Activated CD4-positive, alpha-beta memory T cell treated with anti-CD3 and anti-CD28 coated beads, Interleukin-2, amount 10 ng/mL, durations not matched to agents 7 days and 5 days (primary cell): ENCODE measurements at places on chromosomes 5 and 9. TPM values are rescaled to one million over a fixed set of nuclear protein-coding genes. Genes with fewer than 3 reads are reported as not detected.

SOHLH1 gene
- total RNA-seq = not detected

RPL35 gene
- total RNA-seq = 1,317 TPM

TICAM2 gene
- 1.8 TPM for total RNA-seq

PCSK5 gene
- total RNA-seq = 1.7 TPM

BTNL8 gene
- total RNA-seq = not detected

DMRT3 gene
- not detected for total RNA-seq

PRR16 gene
- not detected for total RNA-seq

RLN1 gene
- total RNA-seq = 2.2 TPM

NTRK2 gene
- total RNA-seq = 2.3 TPM

ARHGEF39 gene
- 19.1 TPM for total RNA-seq

DNA sequence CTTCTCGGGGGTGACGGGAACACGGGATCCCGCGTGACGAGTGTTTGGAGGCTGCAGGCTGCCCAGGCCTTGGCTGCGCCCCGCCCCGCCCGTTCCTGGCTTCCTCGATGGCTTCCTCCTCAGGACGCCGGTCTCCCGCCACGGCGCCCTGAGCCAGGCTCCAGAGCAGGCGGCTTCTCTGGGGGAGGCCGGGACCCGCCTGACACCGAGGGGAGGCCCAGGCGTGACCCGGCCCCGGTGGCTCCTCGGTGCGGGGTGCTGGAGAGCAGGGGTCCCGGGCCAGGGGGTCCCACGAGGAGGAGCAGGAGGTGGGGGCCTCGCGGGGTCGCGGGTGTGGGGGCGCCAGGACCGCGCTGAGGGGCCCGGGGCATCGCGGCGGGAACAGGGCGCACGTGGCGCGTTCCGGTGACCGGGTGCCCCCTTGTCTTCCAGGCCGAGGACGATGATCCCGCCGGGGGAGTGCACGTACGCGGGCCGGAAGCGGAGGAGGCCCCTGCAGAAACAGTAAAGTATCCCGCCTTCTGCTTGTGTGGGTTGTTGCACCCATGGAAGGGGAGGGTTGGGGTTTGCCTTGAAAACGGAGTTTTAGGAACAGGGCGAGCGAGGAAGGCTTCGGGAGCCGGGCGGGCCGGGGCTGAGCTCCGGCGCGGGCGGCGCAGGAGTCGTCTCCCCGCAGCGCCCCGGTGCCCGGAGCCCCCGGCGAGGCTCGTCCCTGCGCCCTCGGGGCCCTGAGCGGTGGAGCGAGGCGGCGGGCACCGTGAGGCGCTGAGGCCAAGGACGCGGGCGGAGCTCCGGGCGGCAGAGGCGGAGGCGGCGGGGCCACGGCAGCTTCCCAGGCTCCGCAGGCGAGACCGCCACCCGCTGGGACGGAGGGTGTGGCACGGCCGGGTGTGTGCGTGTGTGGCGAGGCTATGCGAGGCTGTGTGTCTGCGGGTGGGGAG lies 22.2 kb downstream of the AHRR start:
- peak; percentile 64 for DNase-seq
- H3K36me3 ChIP-seq = peaks cover 25% of the 10 kb centered on the region
- H3K27ac ChIP-seq = peak overlapping the region; percentile 75
- no peaks in the 10 kb centered on the region for H3K27me3 ChIP-seq
- peaks cover 57% of the 10 kb centered on the region for H3K4me1 ChIP-seq

DNA sequence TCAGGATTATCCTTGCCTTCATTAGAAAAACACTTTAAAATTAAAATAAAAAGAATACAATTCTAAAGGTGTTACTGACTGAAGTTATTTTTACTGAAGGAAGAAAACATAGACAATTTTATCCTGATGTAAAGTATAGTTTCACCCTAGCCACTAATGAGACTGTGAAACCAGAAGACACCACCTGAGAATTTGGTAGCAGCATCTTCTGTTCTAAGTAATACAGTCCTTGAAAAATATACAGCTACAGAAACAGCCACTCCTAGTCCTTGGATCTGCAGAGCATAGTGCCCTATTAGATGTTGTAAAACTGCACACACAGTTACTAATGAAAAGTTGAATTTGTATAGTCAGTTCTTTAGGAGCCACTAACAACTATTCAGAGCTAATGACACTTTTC lies 377.7 kb downstream of the PRR16 start:
- no peaks in the 10 kb centered on the region for H3K27me3 ChIP-seq
- H3K36me3 ChIP-seq = no peaks in the 10 kb centered on the region
- no peak overlapping the region for H3K27ac ChIP-seq
- DNase-seq = no peak

DNA sequence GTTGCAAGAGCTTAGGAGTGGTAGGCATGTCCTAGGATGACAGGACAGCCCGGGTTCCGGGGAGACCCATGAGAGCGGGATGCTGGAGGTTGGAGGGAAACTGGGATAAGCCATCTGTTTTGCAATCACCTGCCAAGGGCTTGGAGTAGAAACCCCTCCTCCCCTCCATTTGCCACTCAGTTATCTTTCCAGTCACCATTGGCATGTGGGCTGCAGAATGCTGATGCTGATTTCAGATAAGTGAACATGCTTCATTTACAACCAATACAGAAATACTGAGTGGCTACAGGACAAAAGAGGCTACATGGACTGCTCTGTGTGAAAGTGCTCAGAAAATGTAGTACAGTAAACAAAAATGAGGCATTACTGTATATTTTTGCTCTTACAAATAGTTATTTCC lies 93.4 kb upstream of the KIF2A start:
- no peak for DNase-seq
- peaks cover 42% of the 10 kb centered on the region for H3K27me3 ChIP-seq
- H3K4me3 ChIP-seq = no peak overlapping the region
- H3K4me1 ChIP-seq = peaks cover 10% of the 10 kb centered on the region
- H3K36me3 ChIP-seq = peaks cover 3% of the 10 kb centered on the region

- no peak for DNase-seq
- no peaks in the 10 kb centered on the region for H3K4me1 ChIP-seq
- H3K27me3 ChIP-seq = no peaks in the 10 kb centered on the region
- H3K27ac ChIP-seq = no peak overlapping the region
- H3K36me3 ChIP-seq = no peaks in the 10 kb centered on the region
Measured at GRCh38 chr5:178509491-178510057, 80.6 kb downstream of the COL23A1 start.

DNA sequence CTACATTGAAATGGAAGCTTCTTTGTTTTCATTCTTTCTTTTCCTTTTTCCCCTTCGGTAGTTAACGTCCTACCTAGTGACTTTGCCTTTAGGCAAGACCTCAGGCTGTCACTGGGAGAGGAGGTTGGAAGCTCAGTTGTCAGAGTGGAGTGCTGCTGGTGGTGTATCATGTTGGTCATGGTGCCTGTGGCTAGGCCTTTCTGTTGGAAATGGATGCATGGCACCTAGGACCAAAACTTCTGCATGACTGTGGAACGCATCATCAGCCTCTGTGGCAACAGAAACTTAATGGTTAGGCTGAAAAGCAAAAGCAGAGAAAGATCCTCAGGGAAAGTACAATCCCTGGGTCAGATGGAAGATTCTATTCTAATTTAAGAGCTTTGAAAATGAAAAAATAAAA lies 57.9 kb downstream of the OSTF1 start:
- no peak for DNase-seq
- H3K36me3 ChIP-seq = peaks cover 74% of the 10 kb centered on the region
- H3K27me3 ChIP-seq = no peaks in the 10 kb centered on the region

DNA sequence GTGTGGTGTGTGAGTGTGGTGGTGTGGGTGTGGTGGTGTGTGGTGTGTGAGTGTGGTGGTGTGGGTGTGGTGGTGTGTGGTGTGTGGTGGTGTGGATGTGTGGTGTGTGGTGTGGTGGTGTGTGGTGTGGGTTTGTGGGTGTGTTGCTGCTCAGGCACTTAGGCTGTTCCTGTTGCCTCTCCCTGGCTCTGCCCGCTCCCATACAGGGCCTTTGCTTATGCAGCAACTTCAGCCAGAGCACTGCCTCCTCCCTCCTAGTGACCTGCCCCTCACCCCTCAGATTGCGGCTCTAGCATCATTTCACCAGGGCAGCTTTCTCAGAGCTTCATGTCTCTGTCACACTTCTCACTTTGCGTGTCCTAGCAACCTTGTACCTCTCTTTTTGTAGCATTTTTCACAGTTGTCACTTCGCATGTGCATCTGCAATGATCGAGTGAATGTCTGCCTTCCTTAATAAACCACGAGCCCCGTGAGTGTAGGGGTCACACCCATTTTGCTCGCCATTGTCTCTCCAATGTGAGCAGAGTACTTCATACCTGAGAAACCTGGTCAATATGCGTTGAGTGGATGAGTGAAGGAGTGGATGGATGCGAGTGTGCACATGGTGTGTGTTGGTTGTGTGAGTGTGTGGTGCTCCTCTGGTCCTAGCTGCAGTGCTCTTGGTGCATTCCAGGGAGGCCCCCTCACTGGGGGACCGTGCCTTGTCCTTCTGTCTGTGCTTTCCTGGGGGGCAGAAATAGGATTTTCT lies 167.9 kb upstream of the PANK3 start:
- peaks cover 2% of the 10 kb centered on the region for H3K4me1 ChIP-seq
- H3K4me3 ChIP-seq = no peak overlapping the region
- DNase-seq = no peak
- peak overlapping the region; percentile 55 for H3K27ac ChIP-seq
- H3K36me3 ChIP-seq = no peaks in the 10 kb centered on the region

DNA sequence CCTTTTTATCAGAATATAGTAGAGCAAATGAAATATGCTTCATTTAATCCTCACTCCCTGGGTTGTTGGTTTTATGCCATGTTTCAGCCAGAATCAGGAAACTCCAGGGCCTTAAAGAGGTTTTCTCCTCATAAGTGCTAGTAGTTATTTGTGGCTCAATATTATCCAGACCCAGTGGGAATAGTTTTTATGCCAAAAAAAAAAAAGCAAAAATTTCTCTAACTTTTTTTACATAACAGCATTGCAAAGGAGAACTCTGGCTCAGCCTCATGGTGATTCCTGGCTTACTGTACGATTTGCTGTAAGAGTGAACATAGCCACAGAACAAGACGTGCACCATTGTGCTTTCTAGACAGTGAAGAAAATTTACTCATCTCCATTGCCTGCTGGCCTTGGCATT lies 232.5 kb downstream of the PJA2 start:
- H3K27ac ChIP-seq = no peak overlapping the region
- H3K36me3 ChIP-seq = no peaks in the 10 kb centered on the region
- no peak for DNase-seq
- H3K27me3 ChIP-seq = no peaks in the 10 kb centered on the region

- peaks cover 73% of the 10 kb centered on the region for H3K27me3 ChIP-seq
- H3K36me3 ChIP-seq = no peaks in the 10 kb centered on the region
- H3K4me1 ChIP-seq = peaks cover 17% of the 10 kb centered on the region
- H3K27ac ChIP-seq = no peak overlapping the region
- no peak for DNase-seq
Measured at GRCh38 chr9:96242811-96243210, 59.2 kb downstream of the HSD17B3 start.

DNA sequence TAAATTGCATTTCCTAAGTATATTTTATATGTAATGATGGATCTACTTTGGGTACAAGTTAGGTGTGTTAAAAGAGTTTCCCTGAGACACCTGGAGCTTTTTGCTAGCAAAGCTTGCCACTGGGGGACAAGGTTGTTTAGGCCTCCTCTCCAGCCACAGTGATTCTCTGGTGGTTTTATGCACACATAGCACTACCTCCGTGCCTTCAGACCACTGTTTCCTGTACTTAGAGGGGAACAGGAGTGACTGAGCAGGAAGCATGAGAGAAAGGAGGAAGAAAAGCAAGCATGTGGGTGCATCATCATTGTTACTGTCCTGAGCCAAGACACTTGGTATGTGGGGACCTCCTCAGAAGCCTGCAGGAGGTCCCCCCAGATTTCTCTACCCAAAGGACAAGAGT lies 272.1 kb downstream of the RASEF start:
- H3K36me3 ChIP-seq = no peaks in the 10 kb centered on the region
- H3K4me3 ChIP-seq = no peak overlapping the region
- H3K4me1 ChIP-seq = no peaks in the 10 kb centered on the region
- no peaks in the 10 kb centered on the region for H3K27me3 ChIP-seq
- no peak overlapping the region for H3K27ac ChIP-seq
- DNase-seq = no peak

DNA sequence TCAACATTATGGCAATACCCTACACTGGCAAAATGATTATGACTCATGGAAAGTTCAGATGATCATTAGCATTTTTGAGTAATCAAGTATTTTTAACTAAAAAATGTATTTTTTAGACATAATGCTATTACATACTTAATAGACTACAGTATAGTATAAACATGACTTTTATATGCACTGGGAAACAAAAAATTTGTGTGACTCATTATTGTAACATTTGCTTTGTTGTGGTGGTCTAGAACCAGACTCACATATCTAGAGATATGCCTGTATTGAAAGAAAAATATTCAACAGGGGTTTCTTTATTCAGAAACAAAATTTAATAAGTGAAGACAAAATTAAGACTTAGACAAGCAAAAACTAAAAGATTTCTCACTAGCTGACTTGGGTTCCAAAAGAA lies 385.3 kb upstream of the RIOK2 start:
- no peak overlapping the region for H3K4me3 ChIP-seq
- no peak overlapping the region for H3K27ac ChIP-seq
- no peaks in the 10 kb centered on the region for H3K27me3 ChIP-seq
- H3K4me1 ChIP-seq = no peaks in the 10 kb centered on the region
- no peaks in the 10 kb centered on the region for H3K36me3 ChIP-seq

GRCh38 chr9:86252870-86253269 lies 6.6 kb downstream of the C9orf153 start:
- H3K27me3 ChIP-seq = no peaks in the 10 kb centered on the region
- H3K4me1 ChIP-seq = no peaks in the 10 kb centered on the region
- no peak overlapping the region for H3K4me3 ChIP-seq
- peaks cover 3% of the 10 kb centered on the region for H3K36me3 ChIP-seq
- DNase-seq = no peak
- no peak overlapping the region for H3K27ac ChIP-seq

- H3K4me3 ChIP-seq = no peak overlapping the region
- DNase-seq = no peak
- H3K4me1 ChIP-seq = no peaks in the 10 kb centered on the region
- peaks cover 74% of the 10 kb centered on the region for H3K36me3 ChIP-seq
- no peak overlapping the region for H3K27ac ChIP-seq
Measured at GRCh38 chr5:141573489-141574121, 45.2 kb downstream of the DIAPH1 start.

GRCh38 chr9:1231998-1232919 lies 182.1 kb downstream of the DMRT2 start:
- no peaks in the 10 kb centered on the region for H3K27me3 ChIP-seq
- H3K27ac ChIP-seq = no peak overlapping the region

GRCh38 chr5:76763136-76763535 lies 47.2 kb downstream of the F2R start:
- peaks cover 26% of the 10 kb centered on the region for H3K36me3 ChIP-seq
- peak overlapping the region; percentile 27 for H3K27ac ChIP-seq
- peak; percentile 44 for DNase-seq
- H3K27me3 ChIP-seq = peaks cover 5% of the 10 kb centered on the region

- no peak overlapping the region for H3K4me3 ChIP-seq
- H3K27me3 ChIP-seq = no peaks in the 10 kb centered on the region
- H3K36me3 ChIP-seq = no peaks in the 10 kb centered on the region
- no peak for DNase-seq
- H3K27ac ChIP-seq = no peak overlapping the region
- H3K4me1 ChIP-seq = no peaks in the 10 kb centered on the region
Measured at GRCh38 chr5:51829230-51829629, 446.0 kb downstream of the ISL1 start.

DNA sequence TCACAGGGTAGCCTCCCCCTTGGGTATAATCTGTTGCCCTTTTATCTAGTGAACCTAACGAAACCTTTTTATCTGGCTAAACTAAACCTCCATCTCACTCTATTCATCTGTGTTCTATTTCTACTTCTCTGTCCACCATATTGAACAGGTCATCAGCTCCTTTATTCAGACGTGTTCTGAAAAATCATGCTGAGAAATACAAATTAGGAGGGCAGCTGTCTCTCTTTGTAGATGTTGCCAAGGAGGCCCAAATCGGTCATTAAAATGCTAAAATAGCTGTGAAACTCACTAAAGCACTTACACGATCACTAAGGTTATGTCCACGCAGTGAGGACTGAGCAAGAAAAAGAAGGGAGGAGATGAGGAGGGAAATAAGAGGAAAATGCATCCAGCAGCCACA lies 115.6 kb upstream of the RETREG1 start:
- H3K27me3 ChIP-seq = peaks cover 3% of the 10 kb centered on the region
- no peak for DNase-seq
- H3K4me1 ChIP-seq = no peaks in the 10 kb centered on the region
- H3K4me3 ChIP-seq = no peak overlapping the region
- H3K36me3 ChIP-seq = no peaks in the 10 kb centered on the region
